SHP77 treated with DMSO at 0.1 percent for 48 hours (cell line): ENCODE measurements at places on chromosomes 3 and 15.

DNA sequence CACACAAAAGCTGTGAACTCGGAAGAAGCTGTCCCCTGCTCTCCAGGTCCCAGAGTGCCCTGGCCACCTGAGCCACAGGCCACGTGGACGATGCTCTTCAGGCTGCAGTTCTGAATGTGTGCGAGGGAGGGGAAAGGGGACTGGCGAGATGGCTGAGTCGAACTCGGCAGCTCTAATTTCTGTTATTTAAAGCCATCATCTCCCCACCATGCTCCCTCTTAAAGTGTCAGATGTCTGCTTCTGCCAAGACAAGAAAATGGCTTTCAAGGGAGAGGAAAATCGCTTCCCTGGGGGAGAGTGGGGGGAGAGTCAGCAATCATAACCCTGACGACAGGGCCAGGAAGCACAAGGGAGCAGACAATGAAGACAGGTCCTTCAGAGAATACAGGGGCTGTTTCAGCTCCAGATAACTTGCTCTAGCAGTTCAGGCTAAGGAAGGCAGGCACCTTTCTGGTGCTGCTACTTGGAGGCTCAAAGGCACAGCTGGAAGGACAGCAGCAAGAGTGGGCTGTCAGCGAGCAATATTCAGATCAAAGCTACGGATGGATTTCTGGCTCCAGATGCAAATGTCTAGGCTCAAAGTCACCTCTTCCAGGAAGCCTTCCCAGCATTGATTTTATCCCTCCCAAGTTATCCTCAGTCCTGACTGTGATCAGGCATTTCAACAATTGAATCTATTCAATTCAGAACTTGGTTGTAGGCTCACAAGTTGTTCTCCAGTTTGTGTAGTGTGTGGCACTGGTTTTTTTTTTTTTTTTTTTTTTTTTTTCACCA lies 15.5 kb upstream of the CCDC33 start:
- DNase-seq: no peak

- DNase-seq: no peak
Measured at GRCh38 chr15:67762610-67763368, 62.5 kb upstream of the SKOR1 start.

DNA sequence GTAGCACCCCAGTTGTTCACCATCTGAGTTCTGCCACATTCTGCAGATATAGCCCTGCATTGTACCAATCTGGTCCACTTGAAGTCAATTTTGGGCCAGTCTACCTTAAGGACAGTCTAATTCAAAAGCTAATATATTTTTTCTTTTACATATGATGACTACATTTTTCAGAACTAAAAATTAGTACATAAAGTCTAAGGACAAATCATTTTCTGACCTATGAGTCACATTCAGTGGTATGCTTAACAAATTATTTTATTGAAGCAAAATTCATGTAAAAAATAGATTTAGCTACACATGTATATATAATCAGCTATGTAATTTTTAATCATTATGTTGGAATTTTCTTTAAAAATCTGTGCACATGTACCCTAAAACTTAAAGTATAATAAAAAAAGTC lies 52.1 kb upstream of the IL12A start:
- DNase-seq: no peak

DNA sequence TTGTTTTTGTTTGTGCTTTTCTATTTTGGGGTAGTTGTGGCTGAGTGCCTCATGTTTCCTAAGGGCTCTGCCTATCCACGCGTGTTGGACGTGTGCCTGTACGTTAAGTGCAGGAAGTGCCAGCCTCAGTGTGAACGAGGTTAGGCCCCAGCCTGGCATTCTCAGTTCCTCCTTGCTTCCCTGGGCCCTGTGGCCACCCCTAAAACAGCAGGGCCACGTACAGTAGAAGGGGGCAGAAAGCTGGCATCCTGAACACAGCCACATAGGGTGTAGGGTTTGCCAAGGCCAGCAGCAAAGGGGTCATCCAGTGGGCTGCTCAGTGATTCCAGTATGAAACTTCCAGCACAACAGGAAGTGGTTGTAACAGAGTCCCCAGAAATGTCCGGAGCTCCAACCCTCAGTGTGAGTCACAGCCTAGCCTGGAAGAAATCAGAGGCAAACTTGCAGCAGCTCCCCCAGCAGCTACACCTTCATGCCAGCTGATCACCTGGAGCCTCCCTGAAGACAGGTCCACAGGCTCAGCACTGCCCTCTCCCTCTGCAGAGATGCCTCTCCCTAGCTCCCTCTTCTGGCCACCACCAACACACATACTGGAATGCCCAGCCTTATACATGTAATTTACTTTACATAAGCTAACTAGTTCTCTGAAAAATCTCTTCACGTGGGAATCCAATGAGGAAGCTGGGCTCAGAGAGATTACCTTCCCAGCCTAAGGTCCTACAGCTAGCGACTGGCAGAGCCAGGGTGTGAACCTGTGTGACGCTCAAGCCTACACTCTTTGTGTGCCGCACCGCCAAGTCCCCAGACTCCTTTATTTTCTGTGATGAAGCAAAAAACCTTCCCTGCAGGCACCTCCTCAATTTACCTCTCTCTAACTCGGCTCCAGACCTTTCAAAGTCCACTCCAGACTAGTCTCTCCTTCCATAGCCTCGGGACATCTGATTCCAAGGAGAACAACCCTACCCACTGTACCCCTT lies 26.6 kb downstream of the ILDR1 start:
- DNase-seq: peak; percentile 9

- no peak for DNase-seq
Measured at GRCh38 chr15:48177383-48177765, 721 bp downstream of the MYEF2 start.

- DNase-seq: no peak
Measured at GRCh38 chr15:27317736-27318135, 346.8 kb downstream of the GABRG3 start.

- peak; percentile 17 for DNase-seq
Measured at GRCh38 chr3:109532257-109533216, 195.2 kb upstream of the DPPA4 start.

DNA sequence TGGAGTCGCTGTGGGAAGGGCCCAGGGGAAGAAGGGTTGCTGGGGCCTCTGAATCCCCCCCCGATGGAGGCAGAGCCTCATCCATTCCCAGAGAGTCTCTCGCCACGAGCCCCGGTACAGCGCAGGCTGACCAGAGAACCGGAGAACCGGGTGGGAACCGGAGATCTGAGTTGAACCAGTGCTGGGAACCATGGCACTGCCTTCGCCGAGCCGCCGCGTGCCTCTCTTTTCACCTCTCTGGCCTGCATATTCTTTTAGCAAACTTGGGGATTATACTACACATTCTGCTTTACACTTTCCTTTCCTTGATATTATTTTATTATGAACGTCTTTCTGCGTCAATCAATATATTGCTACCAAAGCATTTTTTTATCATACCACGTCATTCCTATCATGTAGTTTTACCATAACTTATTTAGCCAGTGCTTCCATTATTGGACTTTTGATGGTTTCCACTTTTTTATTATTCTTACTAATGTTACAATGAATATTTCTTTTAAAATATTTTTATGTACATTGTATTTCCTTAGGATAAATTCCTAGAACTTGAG lies 7.2 kb downstream of the NRROS start:
- no peak for DNase-seq

- DNase-seq: no peak
Measured at GRCh38 chr15:93040288-93041158, 48.5 kb downstream of the RGMA start.

GRCh38 chr15:55197719-55198118 lies 978 bp upstream of the RSL24D1 start:
- no peak for DNase-seq

DNA sequence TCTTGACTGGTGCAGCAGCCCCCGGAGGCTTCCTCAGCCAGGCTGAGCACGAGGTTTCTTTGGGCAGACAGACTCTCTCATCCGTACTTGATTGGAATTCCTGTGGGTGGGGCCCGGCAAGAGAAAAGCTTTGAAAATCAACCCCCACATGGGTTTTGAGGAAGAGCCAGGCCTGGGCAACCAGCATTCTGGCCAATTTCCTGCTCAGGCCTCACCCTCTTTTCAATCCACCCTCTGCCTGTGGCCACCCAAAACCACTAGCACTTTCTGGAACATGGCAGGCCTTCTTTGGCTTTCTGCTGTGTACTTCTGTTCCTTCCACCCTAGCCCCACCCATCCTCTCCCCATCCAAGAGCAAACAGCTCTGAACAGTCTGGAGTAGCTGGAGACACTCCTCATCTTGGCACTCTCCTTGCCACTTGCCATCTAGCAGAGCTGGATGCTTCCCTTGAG lies 5.9 kb downstream of the MYO5C start:
- no peak for DNase-seq

DNA sequence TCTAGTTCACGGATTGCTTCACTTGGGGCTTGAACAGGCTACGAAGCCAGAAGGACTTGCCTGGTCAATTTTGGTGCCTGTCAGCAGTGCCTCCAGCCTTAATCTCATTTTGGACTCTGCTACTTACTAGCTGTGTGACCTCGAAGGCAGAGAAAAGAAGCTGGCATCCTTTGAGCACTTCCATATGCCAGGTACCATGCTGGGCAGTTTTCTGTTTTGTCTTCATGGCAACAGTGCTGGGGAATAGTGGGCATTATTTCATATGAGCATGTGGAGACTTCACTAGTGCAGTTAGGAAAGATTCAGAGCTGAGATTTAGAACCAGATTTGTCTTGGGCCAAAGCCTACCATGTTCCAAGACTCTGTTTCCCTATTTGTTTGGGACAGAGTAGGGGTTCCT lies 92.2 kb downstream of the LRTM1 start:
- no peak for DNase-seq

DNA sequence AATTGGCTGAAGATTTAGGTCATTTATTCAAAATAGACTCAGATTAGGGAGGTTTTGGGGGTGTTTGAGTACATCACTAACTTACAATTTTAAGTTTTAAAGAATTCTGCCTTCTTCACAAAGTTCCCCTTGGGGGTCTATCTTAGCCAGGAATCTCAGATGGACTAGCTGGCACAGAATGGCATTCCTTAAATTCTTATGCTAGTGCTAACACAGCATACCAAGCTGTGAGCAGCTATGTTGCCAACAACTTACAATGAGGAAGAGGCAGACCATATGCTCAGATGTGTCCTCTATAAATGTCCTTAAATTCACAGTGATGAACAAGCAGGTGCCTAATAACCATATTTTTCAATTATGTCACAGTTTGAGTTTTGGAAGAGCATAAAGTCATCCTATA lies 60.9 kb upstream of the NPHP3 start:
- DNase-seq: no peak

DNA sequence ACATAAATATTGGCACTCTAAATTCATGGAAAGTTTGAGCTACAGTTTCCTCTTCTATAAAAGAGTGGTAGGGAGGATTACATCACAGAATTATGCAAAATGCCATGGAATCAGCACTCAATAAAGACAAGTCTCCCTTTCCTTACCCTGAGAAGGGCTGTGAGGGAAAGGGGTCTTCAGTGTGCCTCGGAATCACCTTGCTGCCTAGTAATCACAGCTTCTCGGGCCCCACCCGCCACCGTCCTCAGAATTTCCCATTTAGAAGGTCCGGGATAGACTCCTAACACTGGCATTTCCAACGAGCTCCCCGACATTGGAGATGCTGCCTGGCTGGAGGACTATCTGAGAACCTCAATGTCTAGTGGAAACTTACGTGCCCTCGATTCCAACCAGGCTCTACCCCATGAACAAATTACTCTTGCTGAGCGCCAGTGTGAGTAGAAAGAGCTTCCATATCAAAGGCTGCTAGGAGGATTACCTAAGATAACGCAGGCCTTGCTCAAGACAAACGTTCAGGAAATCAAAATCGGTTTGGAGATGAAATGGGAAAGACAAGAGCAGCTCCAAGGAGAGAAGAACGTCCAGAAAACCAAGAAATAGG lies 92.1 kb upstream of the CHD2 start:
- no peak for DNase-seq

GRCh38 chr3:30488070-30488756 lies 118.2 kb upstream of the TGFBR2 start:
- DNase-seq: no peak

DNA sequence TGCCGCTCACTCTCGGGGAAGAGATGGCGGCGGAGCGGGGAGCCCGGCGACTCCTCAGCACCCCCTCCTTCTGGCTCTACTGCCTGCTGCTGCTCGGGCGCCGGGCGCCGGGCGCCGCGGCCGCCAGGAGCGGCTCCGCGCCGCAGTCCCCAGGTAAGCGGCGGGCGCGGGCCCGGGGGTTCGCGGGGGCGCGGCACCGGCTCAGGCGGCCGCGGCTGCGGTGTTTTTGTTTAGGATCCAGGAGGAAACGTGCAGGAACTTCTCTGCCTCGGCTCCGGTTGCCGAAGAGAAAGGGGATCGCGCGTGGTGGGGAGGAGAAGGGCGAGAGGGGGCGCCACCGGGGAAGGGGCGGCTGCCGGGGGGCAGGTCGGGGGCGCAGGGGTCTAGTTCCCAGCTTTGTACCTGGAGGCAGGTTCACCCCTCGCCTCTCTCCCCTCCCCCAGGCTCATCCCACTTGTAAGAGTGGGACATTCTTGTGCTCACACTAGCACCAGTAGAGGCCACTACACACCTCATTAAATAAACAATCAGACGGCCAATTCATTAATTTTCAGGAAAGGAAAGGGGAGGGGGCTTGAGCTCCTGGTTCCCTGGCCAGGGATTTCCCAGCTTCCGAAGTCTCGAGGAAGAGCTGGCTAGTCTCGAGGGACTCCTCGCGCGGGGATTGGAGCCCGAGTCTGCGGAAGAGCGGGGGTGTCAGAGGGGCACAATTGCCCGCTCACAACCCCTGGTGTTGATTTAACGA lies 562 bp downstream of the NEO1 start:
- DNase-seq: peak; percentile 55

GRCh38 chr3:162021206-162021605 lies 524.6 kb downstream of the OTOL1 start:
- DNase-seq: no peak

- no peak for DNase-seq
Measured at GRCh38 chr3:58620421-58620820, 43.2 kb upstream of the FAM107A start.

GRCh38 chr3:87413814-87414213 lies 137.4 kb upstream of the POU1F1 start:
- DNase-seq: no peak

DNA sequence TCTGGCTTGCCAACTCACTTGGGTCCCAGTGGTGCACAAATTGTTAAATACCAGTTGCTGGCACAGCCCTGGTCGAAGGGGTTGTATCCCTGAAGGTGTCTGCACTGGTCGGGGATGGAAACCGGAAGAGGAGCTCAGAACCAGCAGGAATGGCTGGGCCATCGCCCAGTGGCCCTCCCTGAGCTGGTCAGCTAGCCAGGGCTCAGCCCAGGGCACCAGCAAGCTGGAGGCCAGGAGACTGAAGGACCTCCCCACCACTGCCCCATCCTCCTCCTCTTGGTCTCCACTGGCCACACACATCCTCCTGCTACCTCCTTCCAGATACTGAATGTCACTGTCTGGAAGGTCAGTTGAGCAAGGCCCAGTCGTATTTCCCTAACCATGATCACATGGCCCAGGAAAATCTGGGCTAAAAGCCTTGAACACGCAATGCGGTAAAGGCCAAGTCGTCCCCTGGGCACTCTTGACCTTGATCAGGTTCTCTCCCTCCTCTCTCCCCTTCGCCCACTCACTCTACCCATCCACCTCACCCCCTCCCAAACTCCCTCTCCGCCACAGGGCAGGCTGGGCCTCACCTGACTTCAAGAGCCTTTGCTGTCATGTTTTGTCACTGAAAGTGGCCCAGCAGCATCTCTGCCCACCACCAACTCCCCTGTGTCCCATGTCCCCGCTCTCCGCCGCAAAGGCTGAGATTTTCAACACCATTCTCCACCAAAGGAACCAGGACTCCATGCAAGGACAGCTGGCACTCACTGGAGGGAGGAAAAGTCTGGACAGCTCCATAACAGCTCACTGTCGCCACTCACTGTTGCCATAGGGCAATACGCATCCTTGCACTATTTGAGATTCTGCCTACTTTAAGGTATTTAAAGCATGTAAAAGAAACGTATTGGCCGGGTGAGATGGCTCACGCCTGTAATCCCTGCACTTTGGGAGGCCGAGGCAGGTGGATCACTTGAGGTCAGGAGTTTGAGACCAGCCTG lies 12.1 kb downstream of the ZDHHC19 start:
- no peak for DNase-seq
